T47D (cell line): ENCODE measurements at places on chromosomes 3 and 15.

DNA sequence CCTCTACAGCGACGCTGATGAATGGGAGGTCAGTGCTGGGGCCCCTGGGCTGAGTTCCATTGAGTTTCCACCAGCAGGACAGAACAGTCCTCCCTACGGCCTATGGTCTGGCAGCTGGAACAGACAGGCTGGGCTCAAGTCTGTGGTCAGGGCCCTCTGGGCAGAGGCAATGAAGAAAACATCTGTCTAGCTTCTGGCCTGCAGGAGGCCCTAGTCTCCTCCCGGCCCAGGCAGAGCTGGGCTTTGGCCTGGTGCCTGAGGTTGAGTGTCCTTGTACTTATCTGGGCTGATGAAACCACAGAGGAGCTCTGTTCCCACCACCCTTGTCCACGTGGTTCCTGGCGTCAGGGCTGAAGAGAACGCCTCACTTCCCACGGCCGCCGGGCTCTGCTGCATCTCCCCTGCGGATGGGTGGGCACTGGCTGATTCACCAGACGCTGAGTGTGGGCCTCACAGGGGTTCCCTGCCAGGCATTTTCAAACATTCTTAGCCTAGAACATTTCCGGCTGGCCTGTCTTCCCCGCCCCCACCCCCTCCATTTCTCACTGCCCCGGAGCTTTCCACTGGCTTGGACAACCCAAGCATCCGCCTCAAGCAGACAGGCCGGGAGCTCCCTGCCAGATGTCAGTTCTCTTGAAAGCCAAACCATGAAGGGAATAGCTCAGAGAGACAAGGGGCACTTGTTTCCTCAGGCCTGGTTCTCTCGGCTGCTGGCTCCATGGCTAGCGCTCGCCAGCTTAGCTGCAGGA is 20.3 kb downstream of the PPCDC start:
- DNase-seq: no peak

DNA sequence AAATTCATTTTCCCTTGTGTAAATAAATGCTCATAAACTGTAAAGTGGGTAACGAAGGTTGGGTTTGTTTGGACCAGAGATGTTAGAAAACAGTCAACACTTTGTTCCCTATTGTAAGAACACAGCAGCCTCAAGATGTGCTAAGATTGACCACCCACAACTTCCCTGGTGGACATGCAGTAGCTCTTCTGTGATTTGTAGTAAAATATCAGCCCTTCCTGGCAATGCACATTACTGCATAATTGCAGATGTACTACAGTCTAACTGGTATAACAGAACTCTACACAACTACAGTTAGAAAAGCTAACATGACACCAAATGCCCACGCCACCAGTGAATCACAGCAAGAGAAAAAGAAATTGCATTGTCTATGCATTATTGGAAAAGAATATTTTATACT is 129.4 kb downstream of the FGF12 start:
- DNase-seq: peak; percentile 83

DNA sequence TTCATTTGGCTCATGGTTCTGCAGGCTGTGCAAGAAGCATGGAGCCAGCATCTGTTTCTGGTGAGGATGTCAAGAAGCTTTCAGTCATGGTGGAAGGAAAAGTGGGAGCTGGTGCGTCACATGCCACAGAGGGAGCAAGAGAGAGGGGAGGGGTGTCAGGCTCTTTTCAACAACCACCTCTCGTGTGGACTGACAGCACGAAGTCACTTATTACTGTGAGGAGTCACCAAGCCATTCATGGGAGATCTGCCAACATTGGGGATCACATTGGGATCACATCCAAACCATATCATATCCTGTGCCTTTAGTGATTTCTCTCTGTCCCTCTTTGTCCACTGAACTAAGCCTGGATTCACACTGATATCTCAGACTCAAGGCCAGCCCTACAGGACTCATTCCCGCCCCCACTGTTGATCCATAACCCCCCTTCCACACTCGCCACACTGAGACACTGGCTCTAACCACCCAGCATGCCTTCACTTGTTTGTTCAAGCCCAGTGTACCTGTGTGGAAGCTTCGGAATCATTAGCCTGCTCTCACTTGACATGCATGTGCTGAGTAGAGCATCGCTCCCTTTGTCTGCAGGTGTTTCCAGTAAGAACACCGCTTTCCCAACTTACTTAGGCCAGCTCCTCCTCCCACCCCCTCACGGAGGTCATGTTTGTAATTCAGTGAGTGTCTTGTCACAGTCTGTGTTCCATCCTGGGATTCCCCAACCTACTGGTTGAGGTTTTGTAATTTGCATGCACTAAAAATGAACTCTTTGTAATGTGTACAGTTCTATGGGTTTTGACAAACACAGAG is 132.2 kb downstream of the KLF13 start:
- DNase-seq: no peak

DNA sequence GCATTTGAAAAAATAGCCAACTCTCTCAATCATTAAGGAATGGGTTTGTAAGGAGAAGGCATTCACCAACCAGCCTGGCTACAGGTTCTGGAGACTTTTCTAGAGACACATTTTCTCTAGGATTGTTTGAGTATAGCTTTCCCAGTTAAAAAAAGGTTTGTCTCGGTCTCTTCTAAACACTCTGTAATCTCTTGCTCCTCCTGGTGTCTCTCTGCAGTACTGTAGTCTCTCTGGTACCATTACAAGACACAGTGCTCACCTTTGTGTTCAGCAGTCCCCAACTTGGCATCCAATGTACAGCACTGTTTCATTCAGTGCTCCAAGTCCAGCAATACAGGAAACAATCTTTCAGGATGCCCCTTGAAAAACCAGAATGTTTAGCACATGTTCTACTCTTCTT is 534.4 kb downstream of the ZNF385D start:
- DNase-seq: peak; percentile 17

DNA sequence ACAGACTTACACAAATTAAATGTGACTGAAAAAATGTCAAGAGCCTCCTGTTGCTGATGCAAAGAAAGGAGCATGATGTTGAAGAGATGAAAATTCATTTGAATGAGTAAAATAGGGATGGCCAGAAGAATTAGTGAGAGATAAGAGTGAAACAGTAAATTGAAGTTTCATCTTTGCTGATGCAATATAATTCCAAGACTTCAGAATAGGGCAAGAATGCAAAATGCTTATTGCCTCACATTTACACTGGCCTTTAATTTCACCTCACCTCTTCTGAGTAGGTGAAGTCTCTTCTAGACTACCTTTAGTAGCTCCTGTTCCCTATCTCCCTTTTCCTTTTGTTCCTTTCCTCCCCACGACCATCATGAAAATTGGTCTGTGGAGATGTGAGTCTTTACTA is 15.3 kb upstream of the MAPK6 start:
- no peak for DNase-seq

- DNase-seq: no peak
Measured at GRCh38 chr15:100125401-100126191, 216.2 kb downstream of the ADAMTS17 start.

DNA sequence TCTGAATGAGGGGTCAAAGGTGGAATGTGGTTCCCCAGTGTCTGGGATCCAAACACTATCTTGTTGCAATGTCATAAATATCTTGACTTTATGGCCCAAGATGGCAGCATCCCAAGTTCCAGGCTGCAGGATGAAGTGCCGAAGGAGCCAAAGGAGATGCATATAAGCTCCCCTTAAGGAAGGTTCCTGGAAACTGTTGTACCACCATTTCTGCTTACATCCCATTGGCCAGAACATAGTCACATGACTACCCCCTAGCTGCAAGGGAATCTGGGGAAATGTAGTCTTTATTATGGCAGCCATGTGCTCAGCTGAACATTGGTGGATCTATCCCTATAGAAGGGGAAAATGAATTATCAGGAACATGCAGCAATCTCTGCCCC is 54.3 kb downstream of the BDH1 start:
- peak; percentile 86 for DNase-seq

DNA sequence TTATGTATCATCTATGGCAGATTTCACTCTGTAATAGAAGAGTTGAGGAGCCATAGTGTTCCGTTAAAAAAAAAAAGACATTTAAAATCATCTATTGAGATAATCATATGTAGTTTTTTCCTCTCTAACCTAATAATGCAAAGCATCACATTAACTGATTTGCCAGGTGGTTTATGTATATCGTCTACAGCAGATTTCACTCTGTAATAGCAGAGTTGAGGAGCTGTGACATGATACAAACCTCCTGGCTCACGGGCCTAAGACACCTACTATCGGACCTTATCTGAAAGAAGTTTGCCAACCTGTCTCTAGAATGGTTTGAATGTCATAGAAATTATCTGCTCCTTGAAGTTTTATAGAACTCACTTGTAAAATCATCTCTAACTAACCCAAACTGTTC is 29.8 kb downstream of the CDCP1 start:
- DNase-seq: no peak

DNA sequence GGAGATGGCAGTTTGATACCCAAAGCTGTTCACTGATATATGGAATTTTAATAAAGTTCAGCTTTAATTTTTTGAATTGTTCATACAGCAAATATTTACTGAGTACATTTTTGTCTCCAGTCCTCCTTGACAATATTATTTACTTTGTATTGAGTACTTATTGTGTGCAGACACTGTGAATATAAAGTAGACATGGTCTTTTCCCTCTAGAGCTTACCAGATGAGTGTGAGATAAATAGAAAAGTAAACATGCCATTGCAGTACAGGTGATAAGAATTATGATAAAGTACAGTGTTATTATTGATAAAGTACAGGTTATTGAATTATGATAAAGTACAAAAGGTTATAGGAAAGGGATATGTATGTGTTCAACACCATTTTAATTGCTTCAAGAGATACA is 2.1 kb downstream of the UBA5 start:
- no peak for DNase-seq

DNA sequence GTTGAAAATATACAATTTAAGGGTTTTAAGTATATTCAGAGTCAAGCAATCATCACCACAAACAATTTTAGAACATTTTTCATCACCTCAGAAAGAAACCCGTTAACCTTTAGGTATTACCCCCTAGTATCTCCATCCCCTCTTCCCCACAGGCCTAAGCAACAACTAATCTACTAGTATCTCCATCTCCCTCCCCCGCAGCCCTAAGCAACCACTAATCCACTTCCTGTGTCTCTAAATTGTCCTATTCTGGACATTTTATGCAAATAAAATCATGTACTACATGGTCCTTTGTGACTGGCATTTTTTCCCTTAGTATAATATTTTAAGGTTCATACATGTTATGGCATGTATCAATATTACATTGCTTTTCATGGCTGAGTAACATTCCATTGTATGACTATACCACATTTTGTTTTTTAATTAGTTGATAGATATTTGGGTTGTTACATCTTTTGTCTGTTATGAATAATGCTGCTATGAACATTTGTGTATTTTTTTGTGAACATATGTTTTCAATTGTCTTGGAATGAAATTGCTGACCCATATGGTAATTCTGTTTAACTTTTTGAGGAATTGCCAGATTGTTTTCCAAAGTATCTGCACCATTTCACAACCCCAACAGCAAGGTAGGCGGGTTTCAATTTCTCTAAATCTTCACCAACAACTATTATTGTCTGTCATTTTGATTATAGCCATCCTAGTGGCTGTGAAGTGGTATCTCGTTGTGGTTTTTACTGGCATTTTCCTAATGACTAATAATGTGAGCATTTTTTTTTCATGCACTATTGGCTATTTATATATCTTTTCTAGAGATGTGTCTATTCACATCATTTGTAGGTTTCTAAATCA is 215.6 kb upstream of the CD96 start:
- no peak for DNase-seq

DNA sequence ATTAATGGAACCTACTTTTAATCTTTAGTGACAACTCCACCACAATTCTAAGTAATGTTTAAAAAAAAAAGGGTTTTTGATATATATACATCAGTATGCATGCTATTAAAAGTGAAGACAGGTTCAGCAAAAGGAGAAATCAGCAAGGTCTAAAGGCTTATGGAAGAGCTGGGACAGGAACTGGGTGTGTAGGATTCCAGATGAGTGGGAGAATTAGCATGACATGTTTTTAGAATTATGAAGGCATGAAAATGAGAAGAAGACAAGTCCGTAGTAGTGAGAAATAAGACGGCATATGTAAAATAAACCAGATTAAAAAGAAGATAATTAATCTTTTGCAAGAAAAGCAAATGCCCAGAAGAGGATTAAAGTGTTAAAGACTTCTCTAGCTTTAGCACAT is 52.0 kb downstream of the CBLB start:
- no peak for DNase-seq

DNA sequence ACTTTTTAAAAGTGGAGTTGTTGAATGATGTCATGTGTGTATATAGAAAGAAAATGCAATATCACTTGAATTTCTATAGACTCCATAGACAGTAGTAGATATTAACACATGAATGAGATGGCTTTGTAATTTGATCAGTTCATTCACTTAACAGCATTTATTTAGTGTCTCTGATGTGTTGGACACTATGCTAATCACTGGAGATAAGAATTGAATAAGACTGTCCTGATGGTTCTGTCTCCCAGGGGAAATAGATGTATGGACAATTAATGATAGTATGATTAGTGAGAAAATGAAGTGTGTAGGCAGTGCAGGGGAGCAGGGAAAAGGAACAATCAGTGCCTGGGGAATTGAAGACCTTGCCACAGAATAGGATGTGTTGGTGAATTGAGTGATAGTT is 72.9 kb downstream of the RIOX2 start:
- DNase-seq: no peak

DNA sequence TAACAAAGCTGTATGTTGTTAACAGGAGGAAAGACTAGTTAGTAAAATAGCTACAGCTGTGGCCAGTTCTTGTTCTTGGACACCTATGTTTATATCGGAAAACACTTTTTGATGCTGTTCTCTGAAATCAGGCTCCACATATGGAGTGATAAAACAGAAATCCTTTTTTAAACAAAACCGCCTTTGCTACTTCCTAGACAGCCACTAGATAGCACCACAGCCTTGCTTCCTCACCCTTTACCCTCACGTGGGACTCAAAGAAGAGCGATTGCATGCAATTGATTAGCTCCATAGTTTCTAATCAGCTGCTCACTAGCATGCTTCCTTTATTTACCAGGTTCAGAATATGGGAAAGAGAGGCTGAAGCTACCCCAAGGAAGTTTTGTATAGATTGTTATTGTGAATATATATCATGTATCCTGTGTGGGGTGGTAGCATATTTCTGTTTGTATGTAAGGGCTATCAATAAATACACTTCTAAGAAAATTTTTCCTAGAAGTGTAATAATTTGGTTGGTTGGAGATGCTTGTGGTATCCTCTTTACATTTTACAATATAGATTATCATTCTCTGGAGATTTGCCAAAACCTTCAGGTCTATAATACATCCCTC is 4.3 kb upstream of the MTFMT start:
- no peak for DNase-seq

GRCh38 chr15:38557921-38558320 is 6.7 kb downstream of the RASGRP1 start:
- DNase-seq: no peak

GRCh38 chr3:18740631-18741583 is 315.8 kb upstream of the SATB1 start:
- DNase-seq: no peak

- DNase-seq: no peak
Measured at GRCh38 chr3:155517903-155518302, 224.4 kb upstream of the STRIT1 start.

- DNase-seq: no peak
Measured at GRCh38 chr3:133872161-133872560, 23.5 kb downstream of the RAB6B start.
